ENCODE measurements at places on chromosomes 2 and 18.

DNA sequence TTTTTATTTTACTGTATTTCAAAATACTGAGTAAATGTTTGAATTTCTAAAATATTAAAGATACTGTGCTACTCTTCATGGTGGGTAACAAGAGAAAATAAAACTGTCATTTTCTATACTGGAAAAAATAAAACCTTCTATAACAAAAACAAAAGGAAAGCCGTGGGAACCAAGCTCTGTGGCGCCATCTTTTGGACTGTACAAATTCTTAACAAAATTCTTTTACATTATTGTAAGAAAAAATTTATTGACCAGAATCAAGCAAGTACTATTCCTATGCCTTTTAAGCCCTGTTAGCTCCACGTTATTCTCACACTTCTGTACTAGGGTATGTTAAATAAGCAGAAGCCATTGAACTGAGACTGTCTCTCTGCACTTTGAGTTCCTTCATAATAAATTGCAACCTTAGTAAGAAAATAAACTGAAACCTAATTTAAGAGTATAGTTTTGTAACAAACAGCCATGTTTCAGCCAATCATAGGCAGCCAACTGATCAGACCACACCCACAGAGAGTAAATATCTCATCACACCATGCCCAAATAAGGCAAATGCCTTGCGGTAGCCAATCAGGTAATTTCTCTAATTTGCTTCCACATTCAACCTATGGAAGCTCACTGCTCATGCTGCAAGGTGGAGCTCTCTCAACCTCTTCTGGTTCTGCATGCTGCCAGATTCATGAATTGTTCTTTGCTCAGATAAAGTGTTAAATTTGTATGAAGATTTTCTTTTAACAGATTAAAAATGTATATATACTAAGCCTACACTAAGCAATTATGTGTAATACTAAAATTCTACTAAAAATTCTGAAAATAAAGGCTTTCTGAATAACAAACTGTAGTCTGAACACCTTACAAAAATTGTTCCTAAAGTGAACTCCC is 42.2 kb downstream of the HIBCH start:
- peak; percentile 74 for DNase-seq

GRCh38 chr18:51666763-51667191 is 469.3 kb upstream of the MEX3C start:
- no peak for DNase-seq

GRCh38 chr2:38128653-38129052 is 52.7 kb upstream of the CYP1B1 start:
- peak; percentile 60 for DNase-seq

GRCh38 chr2:47354013-47354847 is 48.7 kb upstream of the MSH2 start:
- DNase-seq: no peak

- no peak for DNase-seq
Measured at GRCh38 chr18:76855594-76855993, 33.2 kb downstream of the ZNF236 start.

- no peak for DNase-seq
Measured at GRCh38 chr2:24495451-24495850, 4.4 kb downstream of the NCOA1 start.

GRCh38 chr18:50619861-50620275 is 60.0 kb downstream of the MAPK4 start:
- no peak for DNase-seq

- no peak for DNase-seq
Measured at GRCh38 chr18:24200494-24201290, 61.8 kb downstream of the CABYR start.

DNA sequence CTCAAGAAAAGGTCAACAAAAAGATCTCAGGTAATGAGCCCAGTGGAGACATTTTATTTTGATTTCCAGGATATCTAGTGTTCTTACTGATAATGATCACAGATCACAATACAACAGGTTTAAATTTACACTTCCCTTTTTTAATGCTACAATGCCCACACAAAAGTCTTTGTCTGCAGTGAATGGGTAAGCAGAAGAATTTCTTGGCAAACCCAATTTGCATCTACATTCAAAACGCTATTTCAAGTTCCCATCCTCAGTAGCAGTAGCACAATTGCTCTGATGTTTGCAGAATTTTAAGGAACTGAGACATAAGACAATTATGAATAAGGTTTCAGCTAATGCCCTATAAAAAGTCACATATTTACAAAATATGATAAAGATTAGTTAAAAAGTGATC is 929.4 kb upstream of the PIK3C3 start:
- DNase-seq: no peak

- DNase-seq: peak; percentile 56
Measured at GRCh38 chr18:21110713-21111345, 784 bp downstream of the ROCK1 start.

DNA sequence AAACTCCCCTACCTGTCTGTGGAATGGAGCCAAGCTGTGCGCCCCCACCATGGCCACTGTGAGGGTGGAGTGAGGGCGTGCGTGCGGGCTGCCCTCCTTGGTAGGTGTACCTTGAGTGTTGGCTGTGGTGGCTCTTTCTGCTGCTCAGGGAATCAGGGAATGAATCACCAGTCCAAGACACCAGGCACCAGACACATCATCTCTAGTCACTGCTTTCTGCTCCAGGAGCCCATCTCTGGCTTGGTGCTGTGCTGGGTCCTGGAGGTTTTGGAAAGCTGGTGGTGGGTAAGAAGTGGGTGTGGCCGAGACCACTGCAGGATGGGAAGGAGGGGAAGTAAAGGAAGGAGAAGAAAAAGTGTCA is 209.9 kb downstream of the SEPTIN10 start:
- DNase-seq: no peak

GRCh38 chr2:149544692-149545091 is 42.9 kb downstream of the MMADHC start:
- DNase-seq: no peak

DNA sequence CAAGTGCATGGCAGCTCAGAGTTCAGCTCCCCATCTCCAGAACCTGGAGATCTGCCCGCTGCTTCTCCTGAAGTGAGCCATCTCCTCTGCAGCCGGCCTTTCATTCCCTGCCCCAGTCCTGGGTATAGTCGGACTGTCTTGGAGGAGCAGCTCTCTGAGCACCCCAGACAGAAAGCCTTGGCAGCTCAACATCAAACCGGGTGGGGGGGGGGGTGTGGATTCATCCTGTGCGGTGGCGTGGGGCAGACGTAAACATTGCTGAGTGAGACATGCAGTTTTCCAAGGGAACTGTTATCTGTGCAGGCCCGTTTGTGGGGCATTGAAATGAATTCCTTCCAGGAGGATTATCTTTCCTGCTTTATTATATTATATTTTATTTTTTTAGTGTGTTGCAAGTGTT is 125.9 kb upstream of the MYCN start:
- no peak for DNase-seq

- no peak for DNase-seq
Measured at GRCh38 chr2:128308284-128308731, 10.4 kb downstream of the HS6ST1 start.

DNA sequence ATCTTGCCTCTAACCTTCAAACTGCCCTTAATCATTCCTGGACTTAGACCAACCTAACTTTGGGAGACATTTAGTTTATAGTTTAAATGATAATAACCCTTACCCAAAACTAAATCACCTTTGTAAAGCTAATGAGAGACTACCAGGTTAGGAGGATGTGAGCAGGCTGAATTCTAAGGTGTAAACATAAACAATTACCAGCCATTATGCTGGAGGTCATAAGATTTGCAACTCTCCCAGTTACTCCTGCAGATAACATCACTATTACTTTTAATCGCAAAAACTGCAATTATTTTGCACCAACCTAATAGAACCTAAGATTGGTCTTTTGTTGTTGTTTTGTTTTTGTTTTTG is 86.5 kb upstream of the MSH6 start:
- no peak for DNase-seq

- no peak for DNase-seq
Measured at GRCh38 chr2:222693837-222694236, 22.4 kb downstream of the MOGAT1 start.

- no peak for DNase-seq
Measured at GRCh38 chr2:29797916-29798315, 123.5 kb downstream of the ALK start.

DNA sequence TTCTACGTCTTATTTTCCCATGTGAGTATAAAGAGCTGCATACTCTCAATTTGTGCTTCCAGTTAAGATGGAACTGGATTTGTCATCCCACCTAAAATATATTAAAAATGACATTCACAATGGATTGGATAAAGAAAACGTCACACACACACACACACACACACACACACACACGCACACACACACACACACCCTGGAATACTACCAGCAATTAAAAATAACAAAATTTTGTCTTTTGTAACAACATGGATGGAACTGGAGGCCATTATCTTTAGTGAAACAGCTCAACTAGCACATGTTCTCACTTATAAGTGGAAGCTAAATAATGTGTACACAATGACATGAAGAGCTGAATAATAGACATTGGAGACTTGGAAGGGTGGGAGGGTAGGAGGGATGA is 3.8 kb upstream of the QPCT start:
- DNase-seq: no peak

- no peak for DNase-seq
Measured at GRCh38 chr2:147569426-147569825, 275.4 kb upstream of the ACVR2A start.

DNA sequence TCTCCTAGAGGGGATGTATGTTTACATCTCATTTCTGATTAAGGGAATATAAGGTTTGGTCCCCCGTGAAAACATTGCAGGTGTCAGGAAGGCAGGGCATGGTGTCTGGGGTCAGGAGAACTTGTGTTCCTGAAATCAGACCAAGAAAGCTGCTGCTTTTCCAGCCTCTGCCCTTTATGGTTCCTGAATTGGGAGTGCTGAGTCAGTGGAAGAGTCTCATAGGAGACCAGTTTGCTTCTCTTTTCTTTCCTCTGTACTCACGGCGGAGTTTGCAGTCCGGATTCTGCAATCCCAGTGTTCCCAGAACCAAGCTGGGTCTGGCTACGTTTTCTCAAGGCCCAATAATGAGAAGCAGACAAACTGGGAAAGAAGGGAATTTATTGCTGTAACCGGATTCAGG is 5.1 kb upstream of the MARCO start:
- DNase-seq: no peak

DNA sequence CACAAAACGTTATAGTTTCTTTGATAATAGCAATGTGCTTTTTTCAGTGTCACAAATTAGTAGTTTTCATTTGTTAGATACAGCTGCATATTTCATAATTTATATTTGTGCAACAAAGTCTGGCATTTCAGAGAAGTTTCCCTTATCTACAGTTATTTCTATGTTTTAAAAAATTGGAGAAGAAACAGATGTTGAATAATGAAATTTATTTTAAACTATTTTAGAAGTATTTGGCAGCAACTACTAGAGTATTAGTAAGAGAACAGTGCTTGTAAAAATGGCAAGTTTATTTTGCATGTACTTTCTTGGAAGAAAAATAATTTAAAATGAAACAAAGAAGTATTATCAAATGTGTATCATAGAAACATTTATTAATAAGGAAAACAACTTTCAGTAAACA is 68.6 kb upstream of the COL5A2 start:
- DNase-seq: peak; percentile 52
